ENCODE measurements at places on chromosomes 1 and 21. TPM values are rescaled to one million over a fixed set of nuclear protein-coding genes. Genes with fewer than 3 reads are reported as not detected.

TSTD1 gene
- total RNA-seq, result 11.0 TPM

SPRR5 gene
- not detected for total RNA-seq

TNFSF4 gene
- total RNA-seq, result 0.45 TPM

SPRR2A gene
- not detected for total RNA-seq

TNNI3K gene
- total RNA-seq, result 1.1 TPM

NKAIN1 gene
- total RNA-seq, result not detected

PLPP3 gene
- 112 TPM for total RNA-seq

IVL gene
- total RNA-seq, result not detected

PM20D1 gene
- total RNA-seq, result 0.29 TPM

ANKRD65 gene
- 4.1 TPM for total RNA-seq

CRB1 gene
- 0.48 TPM for total RNA-seq

SPRR3 gene
- total RNA-seq, result not detected

NES gene
- 49.5 TPM for total RNA-seq

CLDN17 gene
- total RNA-seq, result not detected

HRNR gene
- not detected for total RNA-seq

MPL gene
- 0.39 TPM for total RNA-seq

ACKR1 gene
- 94.7 TPM for total RNA-seq

SPRR2E gene
- not detected for total RNA-seq

CFHR2 gene
- total RNA-seq, result not detected

ADAMTSL4 gene
- total RNA-seq, result 76.4 TPM

GPR89B gene
- total RNA-seq, result 8.4 TPM

MATN1 gene
- not detected for total RNA-seq
